ENCODE measurements at places on chromosomes 2 and 18.

DNA sequence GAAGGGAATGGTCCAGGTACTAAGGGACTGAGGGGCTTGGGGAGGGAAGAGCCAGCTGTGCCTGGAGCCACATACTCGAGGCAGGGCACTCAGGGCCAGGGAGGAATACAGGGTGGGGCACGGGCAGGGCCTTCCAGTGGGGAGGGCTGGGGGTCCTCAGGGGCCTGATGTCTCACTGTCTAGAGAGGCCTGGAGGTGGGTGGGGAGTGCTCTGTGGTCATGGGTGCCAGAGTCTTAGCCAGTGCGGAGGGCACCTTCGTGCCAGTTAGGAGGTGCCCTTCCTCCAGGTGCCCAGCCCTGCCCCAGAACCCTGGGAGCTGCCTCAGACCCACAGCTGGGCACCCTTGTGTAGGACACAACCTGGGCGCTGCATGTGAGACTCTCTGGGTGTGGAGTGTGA lies 81.2 kb downstream of the SMAD7 start:
- DNase-seq = no peak

DNA sequence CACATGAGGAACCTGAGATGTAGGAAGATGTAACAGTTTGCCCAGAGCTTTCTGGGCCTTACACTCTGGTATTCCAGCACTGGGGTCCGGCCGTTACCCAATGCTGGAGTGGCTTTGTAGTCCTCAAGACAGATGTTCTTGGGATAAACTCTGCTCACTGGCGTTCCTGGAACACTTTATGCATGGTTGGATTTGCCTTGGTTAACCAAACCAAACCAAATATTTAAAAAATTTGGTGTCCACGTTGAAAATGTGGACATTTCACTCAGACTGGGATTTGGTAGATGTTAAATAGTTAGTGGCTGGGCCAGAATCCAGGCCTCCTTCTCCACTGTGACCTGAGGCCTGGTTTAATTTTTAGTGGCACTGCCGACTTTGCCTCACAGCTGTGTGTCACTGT lies 81.5 kb downstream of the ACOXL start:
- no peak for DNase-seq

DNA sequence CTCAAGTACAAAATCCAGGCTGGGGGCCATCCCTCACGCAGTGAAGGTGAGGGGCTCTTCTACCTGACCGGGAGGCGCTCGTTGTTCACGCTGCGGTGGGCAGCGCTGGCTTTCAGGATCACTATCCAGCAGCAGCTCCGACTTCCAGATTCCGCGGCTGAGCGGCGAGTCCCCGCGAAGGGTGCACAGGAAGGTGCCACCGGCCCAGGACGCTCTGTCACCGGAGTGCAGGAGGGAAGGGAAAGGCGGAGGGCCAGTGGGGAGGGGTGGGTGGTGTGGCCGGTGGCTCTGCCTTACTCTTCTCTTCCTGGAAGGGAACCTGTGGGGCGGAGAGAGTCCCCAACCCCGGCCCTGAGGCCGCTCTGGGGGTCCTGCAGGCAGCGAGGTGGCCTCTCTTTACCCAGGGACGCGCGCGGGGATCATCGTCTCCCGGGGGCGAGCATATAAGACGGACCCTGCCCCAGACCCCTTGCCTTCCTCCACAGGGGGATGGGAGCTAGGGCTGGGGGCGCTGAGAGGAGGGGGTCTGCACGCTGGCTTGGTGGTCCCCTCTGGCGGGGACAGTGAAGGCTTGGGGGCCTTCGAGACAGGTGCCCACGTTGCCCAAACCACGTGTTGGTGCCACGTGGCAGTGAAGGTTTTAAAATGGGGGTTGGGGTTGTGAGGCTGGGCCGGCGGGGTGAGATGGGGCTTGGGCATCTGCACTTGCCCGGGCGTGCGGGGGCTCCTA lies 26.9 kb upstream of the HS6ST1 start:
- DNase-seq = no peak

DNA sequence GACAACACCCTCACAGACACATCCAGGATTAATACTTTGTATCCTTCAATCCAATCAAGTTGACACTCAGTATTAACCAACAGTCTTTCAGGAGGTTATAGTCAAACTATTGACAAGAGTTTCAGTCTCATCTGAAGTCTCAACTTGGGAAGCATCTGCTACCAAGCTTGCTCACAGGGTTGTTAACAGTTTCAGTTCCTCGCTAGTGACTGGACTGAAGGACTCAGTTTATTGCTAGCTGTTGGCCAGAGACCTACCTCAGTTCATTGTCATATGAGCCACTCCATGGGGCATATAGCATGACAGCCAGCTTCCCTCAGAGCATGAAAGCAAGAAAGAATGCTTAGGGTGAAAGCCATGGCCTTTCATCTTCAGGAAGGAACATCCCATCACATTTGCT lies 228.6 kb downstream of the EPHA4 start:
- DNase-seq = no peak

GRCh38 chr18:59821983-59822382 lies 77.8 kb upstream of the PMAIP1 start:
- no peak for DNase-seq

GRCh38 chr2:236744716-236745115 lies 175.1 kb downstream of the ACKR3 start:
- DNase-seq = no peak

DNA sequence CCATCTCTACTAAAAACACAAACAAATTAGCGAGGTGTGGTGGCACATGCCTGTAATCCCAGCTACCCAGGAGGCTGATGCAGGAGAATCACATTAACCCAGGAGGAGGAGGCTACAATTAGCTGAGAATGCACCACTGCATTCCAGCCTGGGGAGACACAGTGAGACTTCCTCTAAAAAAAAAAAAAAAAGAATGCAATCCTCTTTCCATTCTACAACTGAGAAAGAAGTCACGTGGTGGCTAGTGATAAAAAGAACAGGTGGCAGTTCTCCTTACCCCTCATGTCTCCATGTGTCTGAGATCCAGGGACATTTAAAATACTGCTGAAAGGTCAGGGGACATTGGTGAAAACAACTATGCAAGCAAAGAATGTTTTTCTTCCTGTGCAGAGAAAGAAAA lies 24.4 kb upstream of the GPR39 start:
- DNase-seq = no peak

- no peak for DNase-seq
Observed at GRCh38 chr2:48845684-48846083, 90.2 kb upstream of the LHCGR start.

DNA sequence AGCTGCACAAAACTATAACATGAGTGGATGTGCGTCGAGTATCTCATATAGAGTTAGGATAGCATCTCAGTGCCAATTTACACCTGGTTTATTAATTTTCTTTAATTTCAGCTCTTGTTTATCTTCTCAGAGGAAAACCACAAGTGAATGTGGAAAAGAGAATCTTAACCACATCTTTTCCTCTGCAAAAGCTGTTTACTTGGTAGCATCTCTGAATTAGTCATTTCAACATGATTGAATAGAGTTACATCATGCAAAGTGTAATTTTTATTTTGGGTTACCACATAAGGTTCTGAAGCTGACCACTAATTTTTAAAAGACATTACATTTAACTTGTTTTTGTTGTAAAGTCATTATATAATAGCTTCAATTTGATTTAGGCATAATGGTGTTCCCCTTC lies 83.8 kb upstream of the FAM237A start:
- no peak for DNase-seq

DNA sequence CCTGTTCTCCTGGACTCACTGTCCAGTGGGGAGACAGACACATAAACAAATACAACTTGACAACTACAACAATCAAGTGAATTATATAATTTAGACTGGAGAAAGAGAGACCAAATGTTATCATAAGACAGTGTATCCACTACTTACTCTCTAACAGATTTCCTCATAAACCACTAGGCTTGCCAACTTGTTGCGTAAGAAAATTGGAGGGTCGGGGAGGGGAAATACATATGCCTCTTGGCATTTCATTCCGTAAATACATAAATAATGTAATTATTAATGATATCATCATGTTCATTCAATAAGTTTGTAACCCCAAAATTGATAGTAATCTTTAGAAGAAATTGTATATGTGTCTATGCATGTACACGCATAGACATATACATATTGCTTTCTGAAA lies 14.9 kb downstream of the RAB6D start:
- DNase-seq = no peak

DNA sequence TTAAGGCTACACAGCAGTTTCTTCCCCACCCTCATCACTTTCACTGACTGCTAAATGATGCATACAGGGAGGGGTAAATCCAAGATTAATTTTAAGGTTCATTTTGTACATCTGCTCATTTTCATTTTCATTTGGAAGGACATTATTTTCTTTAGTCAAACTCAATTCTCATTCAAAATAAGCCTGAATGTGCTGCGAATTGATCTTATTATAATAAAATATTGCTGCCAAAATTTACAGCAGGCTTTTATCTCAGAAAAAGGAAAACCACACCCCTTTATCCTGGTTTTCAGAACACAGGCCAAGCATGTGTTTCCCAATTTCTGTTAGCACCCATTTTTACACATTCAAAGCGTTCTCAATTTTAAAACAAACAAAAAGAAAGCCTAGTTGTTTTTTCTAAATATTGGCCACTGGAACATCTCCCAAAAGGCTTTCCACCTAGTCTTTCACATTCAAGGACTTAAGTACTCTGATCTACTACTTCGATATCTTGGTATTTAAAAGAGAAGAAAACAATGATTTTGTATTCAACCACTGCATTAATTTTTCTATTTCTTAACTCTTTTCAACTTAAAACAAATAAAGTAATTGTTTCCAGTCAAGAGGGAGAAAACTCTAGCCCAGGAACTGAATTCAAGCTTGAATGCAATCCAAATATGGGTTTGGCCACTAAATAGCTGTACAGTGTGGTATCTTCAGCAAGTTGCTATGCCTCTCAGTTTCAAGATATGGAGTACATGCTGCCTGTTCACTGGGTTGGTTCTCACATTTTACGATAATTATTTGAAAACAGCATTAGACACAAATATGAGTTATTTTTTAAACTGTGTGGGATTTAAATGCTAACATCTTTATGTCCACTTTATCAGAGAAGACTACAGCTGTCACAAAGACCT lies 52.5 kb downstream of the CDH2 start:
- no peak for DNase-seq
